Right renal cortex interstitium (tissue), 3 donors: ENCODE measurements at places on chromosomes 6 and 20. TPM values are rescaled to one million over a fixed set of nuclear protein-coding genes. Genes with fewer than 3 reads are reported as not detected.

HUS1B gene
- polyA plus RNA-seq: not detected

SCUBE3 gene
- polyA plus RNA-seq: 43.1 TPM

CTCFL gene
- polyA plus RNA-seq: 2.2 TPM

PGC gene
- polyA plus RNA-seq: not detected

GGTLC1 gene
- not detected for polyA plus RNA-seq

RAB44 gene
- 0.04 TPM for polyA plus RNA-seq

HLA-DOB gene
- polyA plus RNA-seq: not detected

PLN gene
- polyA plus RNA-seq: 6.2 TPM

DLK2 gene
- polyA plus RNA-seq: 0.53 TPM

- DNase-seq: no peak
Measured at GRCh38 chr6:133705066-133705465, 183.8 kb upstream of the TCF21 start.

- no peak for DNase-seq
Measured at GRCh38 chr20:31640259-31640658, 2.5 kb downstream of the COX4I2 start.

DNA sequence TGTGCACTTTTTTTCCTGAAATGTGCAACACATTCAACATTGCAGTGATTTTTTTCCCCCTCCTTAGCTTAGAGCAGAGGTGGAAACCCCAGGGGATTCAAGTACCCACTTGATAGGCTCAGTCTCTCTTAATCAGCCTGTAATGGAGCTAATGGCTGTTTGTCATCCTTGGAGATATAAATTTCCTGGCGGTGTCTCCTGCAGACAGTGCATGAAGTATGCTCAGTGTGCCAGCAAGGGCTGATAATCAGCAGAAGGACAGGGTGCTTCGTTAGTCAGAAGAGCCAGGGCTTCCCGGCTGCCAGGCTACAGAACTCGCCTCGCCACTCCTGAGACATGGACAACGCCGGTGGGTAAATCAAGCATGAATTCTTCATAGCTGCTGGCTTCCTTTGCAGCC lies 69.8 kb upstream of the PHACTR2 start:
- no peak for DNase-seq

- DNase-seq: no peak
Measured at GRCh38 chr6:31510007-31510406, 12.1 kb downstream of the MICB start.

GRCh38 chr20:35710039-35710438 lies 10.8 kb downstream of the ROMO1 start:
- no peak for DNase-seq

DNA sequence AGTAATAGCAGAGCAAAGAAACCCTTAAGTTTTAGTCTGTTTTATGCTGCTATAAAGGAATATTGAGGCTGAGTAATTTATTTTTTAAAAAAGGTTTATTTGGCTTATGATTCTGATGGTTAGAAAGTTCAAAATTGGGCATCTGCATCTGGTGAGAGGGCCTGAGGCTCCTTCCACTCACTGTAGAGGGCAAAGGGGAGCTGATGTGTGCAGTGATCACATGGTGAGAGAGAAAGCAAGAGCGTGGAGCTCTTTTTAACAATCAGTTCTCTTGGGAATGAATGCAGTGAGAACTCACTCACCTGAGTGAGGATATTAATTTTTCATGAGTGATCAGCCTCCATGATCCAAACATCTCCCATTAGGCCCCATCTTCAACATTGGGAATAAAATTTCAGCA lies 36.4 kb upstream of the SAMD3 start:
- no peak for DNase-seq

- no peak for DNase-seq
Measured at GRCh38 chr20:19368351-19368750, 155.9 kb downstream of the SLC24A3 start.

DNA sequence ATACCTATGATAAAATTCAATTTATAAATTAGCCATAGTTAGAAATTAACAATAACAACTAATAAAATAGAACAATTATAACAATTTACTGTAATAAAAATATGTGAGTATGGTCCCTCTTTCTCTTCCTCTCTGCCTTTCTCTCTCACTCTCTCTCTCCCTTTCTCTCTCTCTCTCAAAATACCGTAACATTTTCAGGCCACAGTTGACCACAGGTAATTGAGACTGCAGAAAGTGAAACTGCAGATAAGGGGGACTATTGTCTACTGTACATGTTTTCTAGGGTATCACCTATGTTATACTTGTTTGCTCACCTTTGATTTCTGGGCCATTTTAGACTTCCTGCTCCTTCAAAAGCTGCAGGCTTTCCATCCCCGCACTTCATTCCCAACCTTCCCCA lies 46.8 kb downstream of the LY86 start:
- no peak for DNase-seq

- DNase-seq: no peak
Measured at GRCh38 chr6:134534708-134535149, 216.8 kb upstream of the SGK1 start.

- no peak for DNase-seq
Measured at GRCh38 chr6:65505736-65506135, 201.3 kb downstream of the EYS start.

DNA sequence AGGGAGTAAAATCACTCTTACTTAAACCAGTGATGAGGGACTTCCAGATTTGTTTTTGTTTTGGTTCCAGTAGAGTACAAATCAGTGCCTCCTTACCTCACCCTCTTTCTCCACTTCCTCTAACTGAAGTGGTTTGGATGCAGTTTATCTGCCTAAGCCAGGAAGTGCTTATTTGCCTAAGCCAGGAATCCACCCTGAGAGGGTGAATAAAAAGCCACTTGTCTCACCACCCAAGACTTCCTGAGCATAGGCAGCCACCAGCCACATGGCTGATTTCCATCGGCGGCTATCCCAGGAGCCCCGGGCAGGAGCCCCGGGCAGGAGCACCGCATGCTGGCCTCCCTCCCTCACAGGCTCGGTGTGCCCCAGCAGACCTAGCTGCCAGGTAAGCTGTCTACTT lies 12.0 kb downstream of the LRP11 start:
- DNase-seq: no peak

GRCh38 chr6:140858381-140858971 lies 1274.2 kb upstream of the GJE1 start:
- DNase-seq: no peak
